Posterior vena cava (tissue), 2 donors: ENCODE measurements at places on chromosomes 16 and 17. TPM values are rescaled to one million over a fixed set of nuclear protein-coding genes. Genes with fewer than 3 reads are reported as not detected.

Gene CA5A
- total RNA-seq = not detected

Gene ANKS4B
- not detected for total RNA-seq

Gene CACNG1
- total RNA-seq = not detected

Gene TNS4
- total RNA-seq = 0.38 TPM

Gene MATCAP1
- 18.3 TPM for total RNA-seq

Gene SEC14L5
- total RNA-seq = 0.86 TPM

Gene OTOP3
- not detected for total RNA-seq

Gene TSPOAP1
- total RNA-seq = 8.2 TPM

Gene PTX4
- 0.14 TPM for total RNA-seq

Gene SREBF1
- total RNA-seq = 62.7 TPM

Gene GNG13
- not detected for total RNA-seq

Gene TIMP2
- 701 TPM for total RNA-seq

Gene ZPBP2
- total RNA-seq = not detected

Gene IGSF6
- total RNA-seq = 8.4 TPM

Gene SGCA
- 99.0 TPM for total RNA-seq
